ENCODE measurements at places on chromosomes 13 and 19.

GRCh38 chr13:110669036-110669435, 36.9 kb downstream of the CARS2 start:
- DNase-seq = no peak

DNA sequence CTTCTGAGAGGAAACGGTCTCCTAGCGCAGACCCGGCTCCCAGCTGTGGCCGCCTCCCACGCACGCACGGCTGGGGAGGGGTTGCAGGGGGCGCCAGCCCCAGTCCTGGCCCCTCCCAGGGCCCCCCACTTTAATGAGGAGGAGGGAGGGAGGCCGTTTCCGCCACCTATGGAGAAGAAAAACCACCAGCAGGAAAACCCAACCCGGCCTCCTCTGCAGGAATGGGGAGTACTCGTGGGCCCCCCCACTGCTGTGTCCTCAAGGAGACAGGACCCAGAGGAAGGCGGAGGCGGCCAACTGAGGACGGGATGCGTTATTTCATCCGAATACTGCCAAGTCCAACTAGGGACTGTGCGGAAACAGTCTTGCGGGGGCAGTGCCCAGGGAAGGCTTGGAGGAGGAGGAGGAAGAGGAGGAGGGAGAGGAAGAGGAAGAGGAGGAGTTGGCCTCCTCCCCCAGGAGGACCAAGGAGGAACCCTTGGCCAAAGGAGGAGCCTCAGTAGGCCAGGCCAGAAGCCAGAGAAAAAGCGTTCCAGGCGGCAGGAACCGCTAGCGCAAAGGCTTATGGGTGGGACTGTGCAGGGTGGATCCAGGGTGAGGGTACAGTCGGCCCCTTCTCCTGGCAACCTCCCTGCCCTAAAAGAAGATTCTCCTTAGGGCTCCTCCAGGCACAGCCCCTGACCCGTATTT, 3.9 kb upstream of the SSBP4 start:
- no peak for DNase-seq

GRCh38 chr13:57996717-57997116, 365.2 kb downstream of the PCDH17 start:
- DNase-seq = no peak

DNA sequence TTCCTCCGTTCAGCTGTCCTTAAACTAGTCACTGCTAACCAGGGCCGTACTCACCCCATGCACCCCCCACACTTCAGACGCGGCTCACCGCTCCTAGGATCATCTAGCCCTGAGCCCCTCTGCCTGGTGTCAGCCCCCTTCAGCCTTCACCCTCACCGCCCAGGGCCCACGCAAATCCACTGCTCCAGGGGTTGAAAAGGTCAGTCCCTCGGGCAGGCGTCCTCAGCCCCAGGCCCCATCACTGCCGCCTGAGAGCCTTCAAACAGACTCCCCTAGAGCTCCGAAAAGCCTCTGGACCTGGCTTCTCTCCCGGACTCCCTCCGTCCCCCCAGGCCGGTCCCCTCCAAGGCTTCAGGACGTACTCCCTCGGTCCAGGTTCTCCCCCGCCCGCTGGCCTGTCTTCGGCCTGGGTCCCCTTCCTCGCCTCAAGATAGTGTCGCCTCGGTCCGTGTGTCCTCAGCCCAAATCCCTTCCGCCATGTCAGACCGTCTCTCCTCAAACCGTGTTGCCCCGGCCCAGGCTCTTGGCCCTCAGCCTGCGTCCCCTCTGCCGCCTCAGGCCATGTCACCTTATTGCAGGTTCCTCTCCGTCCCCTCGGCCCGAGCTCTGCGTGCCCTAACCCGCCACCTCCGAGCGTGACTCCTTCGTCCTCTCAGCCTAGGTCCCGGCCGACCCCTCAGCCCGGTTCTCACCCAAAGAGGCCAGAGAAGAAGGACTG, 553 bp downstream of the NAPA start:
- DNase-seq = no peak

DNA sequence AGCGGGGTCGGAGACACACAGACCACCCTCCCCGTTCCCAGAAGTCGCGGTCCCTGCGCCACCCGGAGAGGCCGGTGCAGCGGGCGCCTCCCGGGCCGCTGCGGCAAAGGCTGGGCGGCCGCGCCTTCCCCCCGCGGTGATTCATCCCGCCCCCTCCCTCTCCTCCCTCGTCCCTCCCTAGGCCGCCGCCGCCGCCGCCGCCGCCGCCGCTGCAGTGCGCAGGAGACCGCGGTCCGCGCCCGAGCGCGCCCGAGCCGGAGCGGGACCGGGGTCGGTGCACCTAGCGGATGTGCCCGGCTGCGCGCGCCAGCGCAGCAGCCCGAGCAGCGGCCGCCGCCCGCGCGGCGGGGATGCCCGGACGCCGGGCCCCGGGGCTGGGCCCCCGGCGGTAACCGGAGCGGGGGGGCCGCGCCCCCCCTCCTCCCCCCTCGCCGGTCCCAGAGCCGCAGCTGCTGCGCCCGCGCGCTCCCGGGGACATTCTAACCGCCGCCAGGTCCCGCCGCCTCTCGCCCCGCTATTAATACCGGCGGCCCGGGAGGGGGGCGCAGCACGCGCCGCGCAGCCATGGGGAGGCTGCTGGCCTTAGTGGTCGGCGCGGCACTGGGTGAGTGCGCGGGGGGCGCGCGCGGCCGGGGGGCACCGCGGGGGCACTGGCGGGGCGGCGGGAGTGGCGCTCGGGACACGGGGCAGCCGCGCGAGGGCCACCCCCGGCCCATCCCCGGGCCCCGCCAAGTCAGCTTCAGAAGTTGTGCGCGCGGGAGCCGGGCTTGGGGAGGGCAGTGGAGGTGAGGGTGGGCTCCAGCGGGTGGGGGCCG, at the start of gene SCN1B:
Gene SCN1B, plus strand, starts transcription at position 214 of the 815 bp plus-strand sequence. Its CDS starts 351 bp downstream, at position 565.
- peak; percentile 70 for DNase-seq

DNA sequence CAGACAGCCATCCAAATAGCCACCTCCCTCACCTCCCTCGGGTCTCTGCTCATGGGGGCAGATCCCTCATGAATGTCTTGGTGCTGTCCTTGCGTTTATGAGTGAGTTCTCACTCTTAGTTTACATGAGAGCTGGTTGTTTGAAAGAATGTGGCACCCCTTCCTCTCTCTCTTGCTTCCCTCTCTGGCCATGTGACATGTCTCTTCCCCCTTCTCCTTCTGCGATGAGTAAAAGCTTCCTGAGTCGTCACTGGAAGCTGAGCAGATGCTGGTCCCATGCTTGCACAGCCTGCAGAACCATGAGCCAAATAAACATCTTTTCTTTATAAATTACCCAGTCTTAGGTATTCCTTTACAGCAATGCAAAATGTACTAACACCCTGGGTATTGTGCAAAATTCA, 208.7 kb downstream of the LACC1 start:
- DNase-seq = no peak

GRCh38 chr13:110063490-110064421, 243.2 kb downstream of the COL4A1 start:
- no peak for DNase-seq

DNA sequence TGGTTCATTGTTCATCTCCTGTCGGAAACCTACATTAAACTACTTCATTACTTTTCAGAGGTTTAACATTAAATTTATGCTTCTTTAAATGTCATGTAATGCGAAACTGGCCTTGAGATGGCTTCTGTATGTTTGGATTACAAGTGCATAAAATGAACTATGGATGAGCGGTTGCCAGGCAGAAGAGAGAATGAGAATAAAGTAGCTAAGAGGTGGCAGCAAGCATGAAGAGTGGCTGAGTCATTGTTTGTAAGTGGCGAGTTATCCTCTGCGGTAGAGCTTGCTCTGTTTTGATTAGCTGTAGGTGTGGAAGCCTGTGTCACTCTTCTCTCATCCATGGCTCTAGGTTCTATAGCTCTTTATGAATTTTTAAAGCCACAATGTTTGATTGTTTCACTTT, 1139.6 kb upstream of the PCDH9 start:
- DNase-seq = no peak

DNA sequence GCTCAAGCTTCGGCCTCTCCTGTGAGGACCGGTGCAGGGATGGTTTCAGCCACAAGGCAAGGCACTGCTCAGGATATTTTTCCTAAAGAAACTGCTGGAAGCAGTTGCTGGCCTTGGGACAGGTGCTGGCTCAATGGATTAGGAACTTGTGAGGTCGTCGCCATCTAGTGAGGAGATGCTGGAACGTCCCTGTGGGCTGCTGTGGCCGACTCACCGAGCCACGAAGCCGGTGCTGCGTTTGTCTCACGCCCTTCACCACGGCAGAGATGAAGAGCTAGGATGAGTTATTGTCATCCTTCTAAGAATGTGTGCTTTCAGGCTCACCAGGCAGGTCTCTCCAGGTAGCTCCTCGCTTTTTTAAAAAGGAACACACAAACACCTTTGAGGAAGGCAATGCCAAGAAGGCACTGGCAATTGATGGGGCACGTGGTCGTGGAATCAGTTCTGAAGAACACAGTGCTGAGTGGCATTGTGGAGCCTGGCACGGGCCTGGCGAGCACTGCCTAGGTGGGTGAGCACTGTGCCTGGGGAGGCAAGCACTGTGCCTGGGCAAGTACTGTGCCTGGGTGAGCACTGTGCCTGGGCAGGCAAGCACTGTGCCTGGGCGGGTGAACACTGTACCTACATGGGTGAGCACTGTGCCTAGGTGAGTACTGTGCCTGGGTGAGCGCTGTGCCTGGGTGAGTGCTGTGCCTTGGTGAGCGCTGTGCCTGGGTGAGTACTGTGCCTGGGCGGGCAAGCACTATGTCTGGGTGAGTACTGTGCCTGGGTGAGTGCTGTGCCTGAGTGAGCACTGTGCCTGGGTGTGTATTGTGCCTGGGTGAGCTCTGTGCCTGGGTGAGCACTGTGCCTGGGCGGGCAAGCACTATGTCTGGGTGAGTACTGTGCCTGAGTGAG, 140.4 kb downstream of the TEX29 start:
- peak; percentile 56 for DNase-seq

DNA sequence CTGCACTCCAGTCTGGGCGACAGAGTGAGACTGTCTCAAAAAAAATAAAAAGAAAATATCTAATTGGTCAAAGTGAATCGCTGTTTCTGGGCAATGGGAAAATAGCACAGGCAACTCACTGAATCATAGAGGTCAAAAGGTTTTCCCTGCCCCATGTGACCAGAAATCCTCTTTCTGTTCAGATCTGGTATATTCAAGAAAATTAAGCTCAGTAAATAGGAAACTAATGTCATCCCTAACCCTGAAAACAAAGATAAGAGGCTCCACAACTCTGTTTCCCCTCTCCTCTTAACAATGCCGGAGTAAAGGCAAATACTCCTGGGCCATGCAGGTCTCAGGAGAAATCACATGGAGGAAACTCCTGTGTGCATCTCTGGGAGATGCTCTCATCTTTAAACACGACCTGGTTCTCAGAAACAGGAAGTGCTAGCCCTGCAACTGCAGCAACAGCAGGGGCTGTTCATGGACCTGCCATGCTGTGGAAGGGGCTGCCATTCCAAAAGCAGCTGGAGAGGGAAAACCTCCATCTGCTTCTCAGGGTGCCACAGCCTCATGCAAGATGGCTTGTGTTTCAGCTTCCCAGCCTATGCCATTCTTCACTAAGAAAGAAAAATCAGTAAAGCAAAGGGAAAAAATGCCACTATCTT, 47.5 kb upstream of the SLC7A9 start:
- no peak for DNase-seq

GRCh38 chr13:112851107-112852038, 117.6 kb upstream of the MCF2L start:
- no peak for DNase-seq

- DNase-seq = no peak
Measured at GRCh38 chr19:51127032-51127431, 2.3 kb downstream of the SIGLEC9 start.

DNA sequence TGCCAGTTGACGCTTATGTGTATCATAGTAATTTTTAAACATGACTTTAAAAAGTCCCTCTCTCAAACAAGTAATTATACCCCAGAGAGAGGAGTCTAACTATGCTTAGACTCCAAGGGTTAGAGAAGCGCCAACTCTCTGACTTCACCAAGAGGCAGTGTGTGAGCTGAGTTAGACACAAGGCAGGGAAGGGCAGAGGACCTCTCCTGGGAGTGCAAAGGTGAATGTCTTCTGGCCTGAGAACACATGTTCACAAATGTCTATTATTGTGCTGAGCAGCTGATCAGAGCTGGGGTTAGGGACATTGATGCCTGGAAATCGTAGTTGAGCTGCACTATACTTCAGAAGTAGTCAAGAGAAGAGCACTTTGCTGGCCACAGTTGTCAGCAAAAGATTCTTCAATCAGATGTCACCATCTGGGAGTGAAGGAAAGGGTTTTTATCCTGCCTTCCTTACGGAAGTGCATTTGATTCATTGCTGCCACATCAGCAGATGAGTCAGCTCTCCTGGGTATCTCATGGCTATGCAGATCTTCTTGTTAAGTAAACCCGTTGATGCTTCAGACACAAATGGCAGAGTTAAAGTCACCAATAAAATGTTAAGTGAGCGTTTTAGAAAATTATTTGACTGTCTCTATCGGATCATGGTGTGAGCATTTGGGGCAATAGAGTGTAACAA, 283.2 kb upstream of the ARGLU1 start:
- no peak for DNase-seq

GRCh38 chr13:36998624-36999041, 507 bp downstream of the ALG5 start:
- peak; percentile 24 for DNase-seq

- no peak for DNase-seq
Measured at GRCh38 chr19:9608912-9609311, 12.1 kb downstream of the ZNF561 start.

- no peak for DNase-seq
Measured at GRCh38 chr13:111468037-111468959, 147.9 kb downstream of the TEX29 start.

DNA sequence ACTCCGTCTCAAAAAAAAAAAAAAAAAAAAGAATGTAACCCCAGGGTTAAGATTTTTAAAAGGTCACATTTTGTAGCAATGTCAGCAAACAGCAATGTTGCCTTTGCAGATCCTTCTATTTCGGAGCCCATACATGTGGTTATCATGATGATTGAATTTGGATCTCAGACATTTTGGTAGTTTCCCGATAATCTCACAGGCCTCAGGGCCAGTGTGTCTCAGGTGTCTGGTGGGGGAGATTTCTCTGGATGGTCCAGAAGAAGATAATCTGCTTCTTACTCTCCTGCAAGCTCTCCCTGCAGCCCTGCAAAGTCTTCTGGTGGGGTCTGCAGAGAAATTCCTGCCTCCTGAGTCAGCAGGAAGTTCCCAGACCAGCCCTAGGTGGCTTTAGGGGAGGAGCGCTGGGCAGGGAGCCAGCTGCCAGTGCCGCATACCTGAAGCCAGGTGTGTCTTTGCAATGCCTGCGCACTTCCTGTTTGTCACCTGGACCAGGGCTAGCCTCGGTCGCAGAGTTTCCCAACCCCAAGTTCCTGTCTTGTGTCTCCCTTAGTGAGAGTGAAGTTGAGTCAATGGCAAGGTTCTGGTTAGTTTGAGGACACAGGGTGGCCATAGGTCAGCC, 1.4 kb downstream of the SH2D3A start:
- DNase-seq = peak; percentile 90

- DNase-seq = no peak
Measured at GRCh38 chr19:45400192-45400591, 4.7 kb downstream of the PPP1R13L start.

Data from WTC11 (cell line).